ENCODE measurements at places on chromosomes 7 and 10. TPM values are rescaled to one million over a fixed set of nuclear protein-coding genes. Genes with fewer than 3 reads are reported as not detected.

- H3K27me3 ChIP-seq: peaks cover 3% of the 10 kb centered on the region
- H3K36me3 ChIP-seq: peaks cover 47% of the 10 kb centered on the region
- H3K27ac ChIP-seq: no peak overlapping the region
- peak; percentile 47 for DNase-seq
Measured at GRCh38 chr7:47392241-47392759, 189.6 kb downstream of the TNS3 start.

- H3K27me3 ChIP-seq: peaks cover 26% of the 10 kb centered on the region
- no peak overlapping the region for H3K27ac ChIP-seq
Measured at GRCh38 chr7:132613737-132614136, 37.5 kb upstream of the PLXNA4 start.

DNA sequence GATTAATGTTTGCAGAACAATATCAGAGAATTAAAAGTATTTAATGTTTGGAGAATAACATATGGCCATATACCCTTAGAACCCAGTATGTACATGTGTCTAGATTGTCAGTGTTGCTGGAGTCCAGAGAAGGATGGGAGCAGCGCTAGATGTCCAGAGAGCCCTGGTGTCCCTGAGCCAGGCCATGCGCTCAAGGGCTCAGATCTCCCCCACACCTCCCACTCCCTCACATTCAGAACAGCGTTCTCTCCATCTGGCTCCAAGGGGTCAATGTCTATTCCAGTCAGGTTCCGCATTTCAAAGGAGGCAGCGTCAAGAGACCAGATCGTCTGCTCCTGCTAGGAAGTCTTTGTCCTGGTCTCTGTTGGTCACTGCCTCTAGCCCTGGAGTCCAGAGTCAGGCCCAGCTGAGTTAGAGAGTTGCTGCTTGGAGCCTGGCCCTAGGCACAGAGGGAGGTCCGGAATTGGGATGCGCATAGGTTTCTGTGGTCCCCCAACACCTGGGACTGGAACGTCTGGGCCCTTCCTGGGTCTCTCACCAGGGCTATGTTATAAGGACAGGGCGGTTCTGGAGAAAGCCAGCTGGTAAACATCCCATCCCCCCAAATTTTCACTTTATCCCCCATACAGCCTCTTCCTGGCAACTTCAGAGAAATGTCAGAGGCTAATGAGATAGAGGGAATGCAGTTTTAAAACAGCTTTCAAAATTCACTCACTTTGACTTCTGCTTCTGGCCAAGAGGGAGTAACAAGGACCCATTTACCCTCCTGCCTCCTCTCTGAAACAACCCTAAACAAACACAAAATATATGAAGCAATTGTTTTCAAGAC, 6.5 kb upstream of the WDR86 start:
- peaks cover 59% of the 10 kb centered on the region for H3K27me3 ChIP-seq
- no peak overlapping the region for H3K4me3 ChIP-seq
- H3K4me1 ChIP-seq: no peaks in the 10 kb centered on the region
- H3K36me3 ChIP-seq: peaks cover 18% of the 10 kb centered on the region

- DNase-seq: no peak
- H3K36me3 ChIP-seq: no peaks in the 10 kb centered on the region
- peaks cover 22% of the 10 kb centered on the region for H3K4me1 ChIP-seq
Measured at GRCh38 chr7:43753271-43753810, 5.1 kb upstream of the BLVRA start.

The PON1 gene
- total RNA-seq: not detected

The UCN3 gene
- total RNA-seq: not detected

DNA sequence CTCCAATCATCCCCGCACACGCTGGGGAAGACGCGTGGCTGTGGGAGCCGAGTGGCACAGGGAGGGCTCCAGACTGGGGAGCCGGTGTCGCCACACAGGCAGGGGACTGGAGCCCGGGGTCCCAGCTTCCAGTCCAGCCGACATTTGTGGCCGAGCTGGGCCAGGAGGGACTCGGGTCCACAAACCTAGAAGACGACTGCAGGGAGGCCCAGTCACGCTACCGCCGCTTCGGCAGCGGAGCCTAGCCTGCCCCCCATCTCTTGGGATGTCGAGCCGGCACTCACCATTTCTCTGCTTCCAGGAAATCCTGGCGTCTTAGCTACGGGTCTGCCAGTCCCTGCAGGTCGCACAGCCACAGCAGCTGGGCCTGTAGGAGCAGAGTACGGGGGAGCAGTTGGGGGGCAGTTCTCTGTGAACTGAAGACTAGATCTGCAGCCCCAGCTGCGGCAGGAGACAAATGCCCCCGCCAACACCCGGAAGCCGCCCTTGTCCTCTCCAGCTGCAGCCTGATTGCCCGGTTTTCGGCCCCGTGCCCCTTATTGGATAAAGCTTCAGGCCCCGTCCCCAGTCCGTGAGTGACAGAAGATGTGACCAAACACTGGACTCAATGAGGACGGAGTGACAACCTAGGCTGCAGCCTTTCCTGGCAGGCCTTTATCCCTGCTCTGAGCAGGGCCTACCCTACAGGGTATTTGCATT, 270.7 kb downstream of the ZNF33B start:
- H3K36me3 ChIP-seq: peaks cover 18% of the 10 kb centered on the region
- H3K27me3 ChIP-seq: peaks cover 5% of the 10 kb centered on the region
- peak overlapping the region; percentile 84 for H3K4me3 ChIP-seq
- peak; percentile 90 for DNase-seq
- peak overlapping the region; percentile 31 for H3K27ac ChIP-seq

GRCh38 chr7:116122972-116123595, 87.3 kb upstream of the TES start:
- H3K27ac ChIP-seq: no peak overlapping the region
- peak; percentile 38 for DNase-seq
- peaks cover 5% of the 10 kb centered on the region for H3K27me3 ChIP-seq
- no peak overlapping the region for H3K4me3 ChIP-seq
- peaks cover 16% of the 10 kb centered on the region for H3K4me1 ChIP-seq

The SPOCK2 gene
- total RNA-seq: not detected

DNA sequence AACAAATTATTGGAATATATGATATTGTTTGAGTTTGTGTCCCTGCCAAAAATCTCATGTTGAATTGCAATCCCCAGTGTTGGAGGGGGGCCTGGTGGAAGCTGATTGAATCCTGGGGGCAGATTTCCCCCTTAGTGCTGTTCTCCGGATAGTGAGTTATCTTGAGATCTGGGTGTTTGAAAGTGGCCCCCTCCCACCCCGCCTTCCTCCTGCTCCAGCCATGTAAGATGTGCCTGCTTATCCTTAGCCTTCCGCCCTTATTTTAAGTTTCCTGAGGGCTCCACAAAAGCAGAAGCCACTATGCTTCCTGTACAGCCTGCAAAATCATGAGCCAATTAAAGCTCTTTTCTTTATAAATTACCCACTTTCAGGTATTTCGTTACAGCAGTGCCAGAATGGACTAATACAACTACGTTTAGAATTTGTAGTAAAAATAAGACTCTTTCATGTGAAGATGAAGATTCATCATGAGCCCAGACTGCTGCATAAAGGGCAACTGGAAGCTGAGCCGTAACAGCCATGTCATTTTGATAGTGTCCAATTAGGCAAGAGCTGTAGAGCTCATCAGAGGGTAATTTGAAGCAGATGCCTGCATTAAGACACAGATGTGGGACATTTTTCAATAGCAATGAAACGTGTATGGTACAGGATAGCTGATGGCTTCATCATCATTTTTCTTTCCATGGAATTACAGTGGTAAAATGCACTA, 1007.2 kb downstream of the REEP3 start:
- H3K4me1 ChIP-seq: no peaks in the 10 kb centered on the region
- H3K27me3 ChIP-seq: no peaks in the 10 kb centered on the region
- no peak overlapping the region for H3K4me3 ChIP-seq
- no peak for DNase-seq
- no peaks in the 10 kb centered on the region for H3K36me3 ChIP-seq

- H3K36me3 ChIP-seq: no peaks in the 10 kb centered on the region
- H3K4me3 ChIP-seq: no peak overlapping the region
- H3K4me1 ChIP-seq: no peaks in the 10 kb centered on the region
- DNase-seq: no peak
- H3K27me3 ChIP-seq: peaks cover 5% of the 10 kb centered on the region
Measured at GRCh38 chr7:128443831-128444600, 11.7 kb upstream of the HILPDA start.

The ATP5MK gene
- 462 TPM for total RNA-seq

The FEZF1 gene
- not detected for total RNA-seq

The ZNF862 gene
- total RNA-seq: 6.8 TPM

- H3K27ac ChIP-seq: no peak overlapping the region
- no peak for DNase-seq
- H3K4me3 ChIP-seq: no peak overlapping the region
- H3K27me3 ChIP-seq: peaks cover 20% of the 10 kb centered on the region
Measured at GRCh38 chr7:98084631-98085030, 22.0 kb upstream of the LMTK2 start.

The MEST gene
- 0.33 TPM for total RNA-seq

The PAPOLB gene
- total RNA-seq: not detected

GRCh38 chr7:112204499-112205342, 1.5 kb downstream of the DOCK4 start:
- peaks cover 43% of the 10 kb centered on the region for H3K4me1 ChIP-seq
- no peak for DNase-seq
- peak overlapping the region; percentile 99 for H3K4me3 ChIP-seq
- no peaks in the 10 kb centered on the region for H3K36me3 ChIP-seq

DNA sequence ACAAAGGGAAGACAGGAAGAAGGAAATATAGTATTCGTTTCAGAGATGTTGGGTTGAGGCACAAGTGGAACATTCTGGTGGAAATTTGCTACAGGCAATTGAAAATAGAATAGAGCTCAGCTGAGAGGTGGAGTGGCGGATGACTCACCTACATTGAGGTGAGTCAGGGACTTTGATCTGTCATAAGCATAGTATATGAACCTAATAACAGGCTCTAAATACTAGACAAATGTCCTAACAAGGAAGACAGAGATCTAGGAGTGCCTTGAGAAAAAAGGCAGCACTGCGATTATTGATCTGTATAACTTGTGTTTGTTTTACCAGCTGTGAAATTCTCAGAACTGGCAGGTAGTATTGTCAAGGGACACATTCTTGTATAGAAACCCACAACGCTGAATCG, 907 bp upstream of the IFRD1 start:
- H3K36me3 ChIP-seq: peaks cover 14% of the 10 kb centered on the region
- peak overlapping the region; percentile 93 for H3K4me3 ChIP-seq
- H3K27ac ChIP-seq: peak overlapping the region; percentile 98
- H3K27me3 ChIP-seq: peaks cover 9% of the 10 kb centered on the region

The SPRN gene
- 2.4 TPM for total RNA-seq

DNA sequence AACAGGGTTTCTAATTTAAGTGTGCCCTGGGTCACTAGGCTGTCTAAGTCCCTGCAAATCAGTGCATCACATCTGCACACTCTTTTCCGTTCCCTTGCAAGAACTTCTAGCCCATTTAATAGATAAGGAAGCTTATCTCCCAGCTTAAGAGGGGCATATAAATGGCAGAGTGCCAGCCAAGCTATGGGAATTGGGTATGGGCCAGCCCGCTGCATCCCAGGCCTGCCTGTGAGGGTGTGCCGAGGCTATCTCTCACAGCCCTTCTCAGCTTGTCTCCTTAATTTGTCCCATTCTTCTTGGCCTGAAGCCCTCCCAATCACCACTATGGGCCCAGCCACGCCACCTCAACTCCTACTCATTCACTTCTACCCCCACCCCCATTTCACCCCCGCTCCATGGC, 14.7 kb downstream of the AQP1 start:
- H3K4me3 ChIP-seq: no peak overlapping the region
- H3K27ac ChIP-seq: no peak overlapping the region
- peaks cover 35% of the 10 kb centered on the region for H3K27me3 ChIP-seq
- peaks cover 3% of the 10 kb centered on the region for H3K4me1 ChIP-seq
- H3K36me3 ChIP-seq: no peaks in the 10 kb centered on the region

- H3K4me3 ChIP-seq: no peak overlapping the region
- H3K27me3 ChIP-seq: no peaks in the 10 kb centered on the region
- H3K27ac ChIP-seq: no peak overlapping the region
- no peaks in the 10 kb centered on the region for H3K4me1 ChIP-seq
Measured at GRCh38 chr7:94999069-94999351, 91.6 kb downstream of the PPP1R9A start.

- H3K36me3 ChIP-seq: no peaks in the 10 kb centered on the region
- no peak for DNase-seq
- no peak overlapping the region for H3K4me3 ChIP-seq
- H3K4me1 ChIP-seq: peaks cover 5% of the 10 kb centered on the region
- no peak overlapping the region for H3K27ac ChIP-seq
Measured at GRCh38 chr7:73871163-73872011, 10.4 kb downstream of the TMEM270 start.

DNA sequence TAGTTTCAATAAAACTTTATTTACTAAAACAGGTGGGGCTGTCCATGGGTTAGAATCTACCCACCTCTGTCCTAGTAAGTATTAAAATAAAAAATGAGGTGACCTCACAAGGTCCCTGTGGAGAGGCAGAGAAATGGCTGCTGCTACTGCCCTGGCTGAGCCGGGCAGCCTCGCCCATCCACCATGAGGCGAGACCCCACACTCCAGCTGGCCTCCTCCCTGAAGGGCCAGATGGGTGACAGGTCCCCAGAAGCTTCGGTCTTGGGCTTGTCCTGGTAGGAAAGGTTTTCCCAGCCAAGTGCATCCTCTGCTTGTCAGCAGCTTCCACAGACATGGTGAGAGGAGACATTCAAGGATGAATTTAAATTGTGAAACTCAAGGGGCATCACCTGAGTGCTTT, 565.8 kb downstream of the PTPRN2 start:
- DNase-seq: no peak
- no peaks in the 10 kb centered on the region for H3K4me1 ChIP-seq
- no peaks in the 10 kb centered on the region for H3K27me3 ChIP-seq
- no peaks in the 10 kb centered on the region for H3K36me3 ChIP-seq

DNA sequence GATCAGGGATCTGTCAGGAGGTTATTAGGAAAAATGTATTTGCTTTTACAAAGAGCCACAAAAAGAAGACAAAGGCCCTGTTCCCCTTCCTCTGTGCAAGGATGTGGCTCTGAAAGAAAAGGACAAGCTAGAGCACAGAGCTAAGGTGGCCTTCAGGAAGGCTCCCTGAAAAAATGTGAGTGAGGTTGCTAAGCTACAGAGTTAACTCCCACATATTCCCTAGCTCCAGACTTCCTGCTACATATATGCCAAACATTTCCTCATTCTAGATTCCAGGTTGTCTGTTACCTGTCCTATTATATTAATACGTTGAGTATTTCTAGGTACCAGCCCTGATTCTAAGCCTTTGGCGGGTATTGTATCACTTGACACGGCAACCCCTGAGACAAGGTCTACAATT, 369.0 kb downstream of the PARD3 start:
- DNase-seq: no peak
- H3K27me3 ChIP-seq: no peaks in the 10 kb centered on the region
- peaks cover 11% of the 10 kb centered on the region for H3K4me1 ChIP-seq
- no peak overlapping the region for H3K4me3 ChIP-seq

- no peak for DNase-seq
- H3K4me3 ChIP-seq: no peak overlapping the region
- H3K4me1 ChIP-seq: peaks cover 22% of the 10 kb centered on the region
- peaks cover 10% of the 10 kb centered on the region for H3K27me3 ChIP-seq
- H3K36me3 ChIP-seq: no peaks in the 10 kb centered on the region
Measured at GRCh38 chr7:26858735-26859134, 5.7 kb downstream of the SKAP2 start.
